Activated T-cell treated with anti-CD3 and anti-CD28 coated beads, Interleukin-2, amount 50 U/mL, for 72 hours (primary cell): ENCODE measurements at places on chromosomes 11 and 22. TPM values are rescaled to one million over a fixed set of nuclear protein-coding genes. Genes with fewer than 3 reads are reported as not detected.

The GRM5 gene
- total RNA-seq = not detected

The P2RX3 gene
- not detected for total RNA-seq

The GAS2 gene
- total RNA-seq = 2.0 TPM

The TMEM86A gene
- total RNA-seq = 1.8 TPM

The PKDREJ gene
- not detected for total RNA-seq

The C22orf42 gene
- not detected for total RNA-seq

The MIAT gene
- total RNA-seq = 113 TPM

- no peak for DNase-seq
Measured at GRCh38 chr22:24060375-24060788, 49.3 kb downstream of the CABIN1 start.

DNA sequence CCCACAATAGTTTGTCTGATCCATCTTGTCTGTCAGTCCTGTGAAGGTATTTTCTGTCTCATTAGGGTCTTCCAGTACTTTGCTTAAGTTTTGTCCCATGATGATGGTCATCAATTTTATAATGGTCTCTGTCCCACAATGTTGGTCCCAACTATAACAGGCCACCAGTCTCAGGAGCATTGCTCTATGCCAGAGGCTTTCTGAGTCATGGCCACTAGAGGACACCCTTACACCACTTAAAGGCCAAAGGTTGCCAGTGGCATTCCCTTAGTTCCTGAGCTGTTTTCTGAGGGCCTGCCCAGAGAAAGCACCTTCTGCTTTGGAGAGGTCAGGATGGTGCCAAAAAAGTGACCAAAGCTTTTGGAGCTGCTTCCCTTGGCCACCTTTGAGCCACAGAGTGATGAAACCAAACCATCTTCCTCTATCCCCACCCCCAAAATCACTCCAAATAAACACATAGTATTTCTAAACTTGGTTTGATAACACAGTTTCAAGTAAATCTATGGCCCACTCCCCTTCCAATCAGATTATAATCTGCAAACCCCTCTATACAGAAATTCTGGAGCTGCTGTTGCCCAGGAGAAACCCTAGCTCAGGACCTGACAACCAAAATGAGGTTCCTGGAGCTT lies 19.3 kb downstream of the EIF3F start:
- DNase-seq = peak; percentile 46

DNA sequence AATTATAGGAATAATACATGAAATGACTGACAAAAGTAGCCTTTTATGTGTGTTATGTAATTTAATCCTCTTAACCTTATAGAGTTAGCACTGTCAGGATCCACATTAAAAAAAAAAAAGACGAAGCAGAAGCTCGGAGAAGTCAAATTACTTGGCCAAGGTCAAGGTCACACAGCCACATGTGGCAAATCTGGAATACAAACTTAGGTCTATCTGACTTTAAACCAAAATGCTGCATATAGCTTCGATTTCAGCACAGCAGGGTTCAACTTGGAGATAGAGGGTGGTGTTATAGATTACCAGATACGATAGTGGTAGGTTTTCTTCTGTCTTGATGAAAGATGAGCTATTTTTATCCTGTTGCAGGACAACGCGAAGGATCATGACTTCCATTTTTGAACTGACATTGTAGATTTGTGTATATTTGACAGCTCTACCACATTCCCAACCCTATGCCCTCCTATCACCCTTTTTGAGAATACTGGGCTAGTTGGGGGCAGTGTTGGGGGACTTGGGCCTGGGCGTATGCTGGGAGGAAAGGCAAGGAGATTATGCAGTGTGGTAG lies 11.6 kb upstream of the EHF start:
- DNase-seq = no peak

- DNase-seq = no peak
Measured at GRCh38 chr11:44833877-44834452, 107.2 kb downstream of the TSPAN18 start.

DNA sequence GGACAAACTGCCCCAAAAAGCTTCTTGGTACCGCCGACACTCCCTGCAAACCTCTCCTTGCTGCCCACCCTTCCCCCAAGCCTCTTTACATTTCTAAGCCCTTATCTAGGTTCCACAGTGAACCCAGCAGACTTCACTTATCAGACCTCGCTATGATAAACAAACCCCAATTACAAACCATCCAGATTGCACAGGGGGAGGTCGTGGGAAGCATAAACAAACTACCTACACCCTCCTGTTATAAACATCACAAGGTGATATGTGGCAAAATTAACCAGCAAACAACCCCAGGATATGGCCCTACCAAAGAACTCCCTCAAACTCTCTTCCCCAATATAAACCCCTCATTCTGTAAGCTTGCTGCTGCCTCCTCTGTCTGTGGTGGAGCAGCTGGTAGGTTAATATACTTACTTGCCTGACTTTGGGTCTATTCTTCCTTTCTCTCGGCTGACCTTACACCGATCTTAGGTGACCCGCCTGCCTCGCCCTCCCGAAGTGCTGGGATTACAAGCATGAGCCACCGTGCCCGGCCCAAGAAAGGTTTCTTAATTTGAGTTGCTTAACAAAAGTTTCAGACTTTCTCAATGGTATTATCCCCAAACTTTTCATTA lies 66.0 kb upstream of the TENM4 start:
- no peak for DNase-seq

GRCh38 chr22:32205974-32206773 lies 1.3 kb upstream of the RFPL2 start:
- no peak for DNase-seq

GRCh38 chr11:119323532-119324033 lies 6.7 kb upstream of the MCAM start:
- DNase-seq = peak; percentile 77

DNA sequence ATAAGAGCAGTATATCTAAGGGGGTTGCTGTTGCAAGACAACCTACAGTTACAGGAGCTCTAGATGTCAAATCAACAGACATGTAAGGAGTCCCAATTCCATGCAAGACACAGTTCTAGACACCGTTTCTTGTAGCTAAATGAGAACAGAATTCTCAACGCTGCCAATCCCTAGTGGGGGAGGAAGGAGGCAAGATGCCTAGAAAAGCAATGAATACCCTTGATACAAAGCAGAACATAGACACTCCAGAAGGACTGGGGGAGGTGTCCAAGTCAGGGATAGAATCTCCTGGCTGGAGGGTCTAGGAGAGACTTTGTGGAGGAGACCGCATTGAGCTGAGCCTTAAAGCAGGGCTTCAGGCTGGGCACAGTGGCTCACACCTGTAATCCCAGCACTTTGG lies 280.2 kb downstream of the BUD13 start:
- DNase-seq = no peak

DNA sequence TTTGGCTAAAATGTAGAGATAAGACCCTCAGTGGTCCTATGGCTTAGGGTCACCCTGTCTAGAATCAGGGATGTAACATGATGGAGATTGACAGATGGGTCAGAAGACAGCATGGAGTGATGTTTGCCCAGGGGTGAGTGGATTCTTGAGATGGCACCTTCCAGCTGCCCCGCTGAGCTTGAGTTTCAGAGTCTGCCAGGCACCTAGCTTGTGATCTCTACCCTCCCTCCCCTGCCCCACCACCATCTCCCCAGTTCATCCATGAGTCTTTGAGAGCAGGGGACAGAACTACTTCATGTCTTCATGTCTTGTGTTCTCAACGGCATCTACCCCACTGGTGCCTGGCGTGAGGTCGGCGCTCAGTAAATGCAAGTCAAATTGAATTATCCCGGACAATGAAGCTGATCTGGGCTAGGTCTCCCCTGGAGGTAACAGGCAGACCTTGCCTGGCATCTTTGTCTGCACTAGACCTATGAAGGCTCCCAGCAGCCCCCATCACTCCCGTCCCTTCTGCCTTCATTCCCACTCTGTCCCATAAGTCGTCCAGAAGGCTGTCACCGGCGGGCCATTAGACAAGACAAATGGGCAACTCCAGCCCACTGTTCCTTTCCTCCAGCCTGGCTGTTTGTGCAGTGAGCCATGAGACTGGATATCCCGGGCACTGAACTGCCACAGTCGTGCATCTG lies 239.2 kb upstream of the TBCEL start:
- DNase-seq = no peak

DNA sequence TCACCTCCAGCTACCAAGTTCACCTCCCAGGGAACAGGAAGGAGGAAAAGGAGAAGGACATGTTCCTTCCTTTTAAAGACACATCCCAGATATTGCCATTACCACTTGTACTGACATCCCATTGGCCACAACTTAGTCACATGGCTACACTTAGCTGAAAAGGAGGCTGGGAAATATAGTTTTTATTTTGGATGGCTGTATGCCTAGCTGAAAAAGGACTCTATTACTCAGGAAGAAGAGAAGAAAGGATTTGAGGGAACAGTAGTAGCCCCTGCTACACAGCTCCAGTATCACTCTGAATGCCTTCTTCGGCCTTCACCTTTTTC lies 2.1 kb upstream of the APOA5 start:
- no peak for DNase-seq

DNA sequence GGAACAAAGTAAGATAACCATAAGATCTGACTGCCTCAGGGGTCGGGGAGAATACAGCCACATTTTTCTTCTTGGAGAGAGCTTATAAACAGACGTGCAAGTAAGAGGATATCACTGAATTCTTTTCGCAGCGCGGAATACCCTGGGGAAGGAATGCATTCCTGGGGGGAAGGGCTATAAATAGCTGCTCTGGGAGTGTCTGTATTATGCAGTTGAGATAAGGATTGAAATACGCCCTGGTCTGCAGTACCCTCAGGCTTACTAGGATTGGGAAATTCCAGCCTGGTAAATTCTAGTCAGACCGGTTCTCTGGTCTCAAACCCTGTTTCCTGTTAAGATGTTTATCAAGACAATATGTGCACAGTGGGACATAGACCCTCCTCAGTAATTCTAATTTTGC lies 1491.7 kb upstream of the RAG2 start:
- no peak for DNase-seq

- no peak for DNase-seq
Measured at GRCh38 chr11:115939104-115939730, 435.0 kb upstream of the CADM1 start.
